ENCODE measurements at places on chromosomes 6 and 20.

- no peak for DNase-seq
These were observed 155.1 kb downstream of the PRDM13 start for GRCh38 chr6:99761711-99762110.

- no peak for DNase-seq
These were observed 7.9 kb upstream of the SLC2A10 start for GRCh38 chr20:46701556-46701955.

DNA sequence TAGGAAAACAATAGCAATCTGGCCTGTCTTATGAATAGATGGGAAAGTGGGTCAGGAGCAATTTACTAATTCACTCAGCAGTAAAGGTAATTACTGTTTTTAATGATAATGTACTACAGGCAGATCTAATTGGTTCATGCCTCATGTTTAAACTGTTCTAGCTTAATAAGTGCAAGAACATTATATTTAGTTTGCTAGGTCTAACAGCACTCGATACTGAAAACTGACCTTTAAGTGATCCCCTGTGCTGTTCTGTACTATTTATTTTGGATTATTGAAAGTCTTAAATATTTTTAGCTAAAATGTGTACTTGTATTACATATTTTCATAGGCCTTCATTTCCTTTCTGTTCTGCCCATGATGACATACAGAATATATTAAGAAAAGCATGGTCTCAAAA is 998.0 kb upstream of the GJE1 start:
- no peak for DNase-seq

- DNase-seq, result no peak
These were observed 171.0 kb upstream of the CCN2 start for GRCh38 chr6:132122176-132122575.

- no peak for DNase-seq
These were observed 30.9 kb upstream of the CCN5 start for GRCh38 chr20:44684047-44684967.

DNA sequence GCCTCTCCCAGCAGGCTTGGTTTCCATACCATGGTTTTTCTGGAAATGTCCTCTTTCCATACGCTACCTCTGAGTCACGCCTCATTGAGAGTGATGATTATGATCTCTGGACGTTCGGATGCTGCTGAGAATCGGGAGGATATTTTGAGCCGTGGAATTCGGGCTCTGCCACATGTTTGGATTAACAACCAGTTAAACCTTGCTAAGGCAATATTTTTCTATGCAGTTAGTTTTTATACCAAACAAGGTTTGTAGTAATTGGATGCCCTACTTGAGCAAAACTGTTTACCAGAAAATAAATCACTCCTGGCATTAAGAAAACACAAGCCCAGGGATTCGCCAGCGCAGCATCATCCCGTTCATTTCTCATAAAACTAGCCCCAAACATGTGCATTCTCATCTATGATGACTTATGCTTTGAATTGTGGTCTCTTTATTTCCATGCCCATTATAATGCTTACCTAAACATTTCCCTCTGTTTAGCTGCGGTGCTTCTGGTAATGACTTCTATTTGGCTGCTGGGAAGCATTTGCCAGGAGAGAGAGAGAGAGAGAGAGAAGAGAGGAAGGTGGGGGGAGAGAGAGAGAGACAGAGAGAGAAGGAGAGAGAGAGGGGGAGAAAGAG is 198.9 kb downstream of the CLIC5 start:
- DNase-seq, result no peak

DNA sequence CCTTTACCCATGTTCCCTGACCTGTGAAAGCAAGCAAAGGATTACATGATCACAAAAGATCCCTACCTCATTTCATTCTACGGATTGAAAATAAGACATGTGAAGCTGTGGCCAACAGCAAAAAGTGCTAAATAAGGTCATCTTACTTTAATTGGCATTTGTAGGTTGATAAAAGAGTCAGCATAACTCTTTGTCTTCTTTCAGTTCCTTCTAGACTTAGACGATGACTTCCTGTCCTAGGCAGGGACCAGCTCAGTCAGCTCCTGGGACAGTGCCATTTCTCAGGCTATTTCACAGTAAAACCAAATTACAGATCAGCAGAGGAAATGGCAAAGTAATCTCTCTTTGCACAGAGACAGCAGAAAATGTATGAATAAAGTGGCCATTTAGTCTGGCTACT is 480.7 kb downstream of the RFPL4B start:
- no peak for DNase-seq

- DNase-seq, result no peak
These were observed 11.2 kb upstream of the MROH8 start for GRCh38 chr20:37190354-37191112.

- DNase-seq, result no peak
These were observed 14.2 kb downstream of the RRP36 start for GRCh38 chr6:43035495-43036194.

GRCh38 chr6:36928547-36928918 is 26.0 kb upstream of the PI16 start:
- DNase-seq, result no peak

- DNase-seq, result peak; percentile 92
These were observed 26.2 kb upstream of the GATA5 start for GRCh38 chr20:62501801-62502495.

GRCh38 chr6:139625081-139625939 is 250.9 kb upstream of the CITED2 start:
- DNase-seq, result no peak

DNA sequence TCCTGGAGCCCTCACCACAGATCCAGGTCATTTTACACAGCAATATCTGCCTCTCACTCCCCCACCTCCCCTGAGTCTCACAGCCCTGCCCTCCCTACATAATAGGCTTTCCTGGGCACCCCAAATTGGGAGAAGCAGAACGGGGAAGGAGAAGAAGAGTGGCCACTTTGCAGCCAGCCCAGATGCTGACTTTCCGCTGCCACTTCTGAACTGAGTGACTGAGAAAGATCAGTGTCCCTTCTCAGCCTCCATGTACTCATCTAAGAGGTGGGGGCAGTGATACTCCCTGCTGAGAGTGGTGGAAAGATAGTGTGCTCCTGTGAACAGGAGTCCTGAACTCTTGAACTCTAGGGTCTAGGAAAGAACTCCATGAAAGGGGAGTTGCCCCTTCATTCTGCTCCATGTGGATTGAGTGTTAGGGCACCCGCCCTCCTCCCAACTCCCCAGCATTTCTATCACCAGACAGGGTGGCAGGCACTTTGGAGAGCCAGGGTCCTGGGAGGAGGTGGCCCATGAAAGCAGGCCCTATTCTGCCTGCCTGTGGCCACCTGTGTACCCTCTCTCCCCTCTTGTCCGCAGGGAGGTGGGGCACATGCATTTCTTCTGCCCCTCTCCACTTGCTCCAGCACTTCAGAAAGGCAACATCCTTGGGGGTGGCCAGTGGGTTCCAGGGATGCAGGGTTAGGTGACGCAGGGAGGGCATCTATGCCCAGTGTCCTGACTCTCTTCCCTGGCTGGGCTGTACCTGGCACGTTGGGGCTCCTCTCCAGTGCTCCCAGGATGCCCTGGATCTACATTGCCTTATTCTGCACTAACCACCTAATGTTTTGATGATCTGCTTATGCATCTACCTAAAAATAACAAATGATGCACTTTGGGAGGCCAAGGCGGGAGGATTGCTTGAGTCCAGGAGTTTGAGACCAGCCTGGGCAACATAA is 38.3 kb upstream of the MRPS18A start:
- no peak for DNase-seq

DNA sequence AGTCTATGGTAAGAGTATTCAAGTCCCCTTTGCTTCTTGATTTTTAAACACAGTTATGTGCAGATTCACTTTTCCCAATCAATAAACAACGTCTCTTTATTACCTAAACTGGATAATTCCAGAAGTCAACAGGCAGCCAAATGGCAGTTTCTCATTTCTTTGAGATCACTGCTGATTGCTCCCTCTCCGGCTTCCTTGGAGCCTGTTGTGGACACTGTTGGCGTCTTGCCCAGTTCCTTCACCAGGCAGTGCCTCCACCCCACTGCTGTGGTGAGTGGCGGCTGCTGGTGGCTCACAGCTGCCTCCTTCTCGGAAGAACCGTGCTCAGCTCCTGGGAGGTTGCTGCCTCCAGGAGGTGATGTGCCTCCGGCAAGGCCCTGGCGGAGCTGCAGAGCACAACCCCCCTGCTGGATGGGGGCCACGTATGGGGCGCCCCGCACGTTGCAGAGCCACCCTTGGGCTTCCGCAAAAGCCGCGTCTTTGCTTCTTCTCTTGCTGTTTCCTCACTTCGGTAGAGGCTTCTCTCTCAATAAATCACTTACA is 105.1 kb upstream of the CNKSR3 start:
- peak; percentile 83 for DNase-seq

DNA sequence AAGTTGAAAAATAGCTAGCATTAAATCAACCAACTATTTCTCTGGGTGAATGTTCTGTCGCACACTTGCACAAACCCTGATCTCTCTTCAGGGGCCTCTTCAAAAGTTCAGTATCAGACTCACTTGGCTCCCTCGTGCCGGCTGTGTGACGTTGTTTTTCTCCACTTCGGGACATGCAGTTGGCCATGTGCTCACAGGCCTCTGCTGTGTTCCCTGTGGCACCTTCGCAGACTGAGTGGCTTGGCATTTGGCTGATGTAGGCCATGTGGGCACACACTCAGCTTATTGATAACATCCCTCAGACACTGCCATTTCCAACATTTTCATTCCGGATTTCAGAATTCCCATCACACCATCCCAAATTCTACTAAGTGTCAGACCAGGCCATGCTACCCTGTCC is 49.3 kb downstream of the PACRG start:
- no peak for DNase-seq

- peak; percentile 78 for DNase-seq
These were observed 137.4 kb upstream of the HDAC2 start for GRCh38 chr6:114108119-114109002.

DNA sequence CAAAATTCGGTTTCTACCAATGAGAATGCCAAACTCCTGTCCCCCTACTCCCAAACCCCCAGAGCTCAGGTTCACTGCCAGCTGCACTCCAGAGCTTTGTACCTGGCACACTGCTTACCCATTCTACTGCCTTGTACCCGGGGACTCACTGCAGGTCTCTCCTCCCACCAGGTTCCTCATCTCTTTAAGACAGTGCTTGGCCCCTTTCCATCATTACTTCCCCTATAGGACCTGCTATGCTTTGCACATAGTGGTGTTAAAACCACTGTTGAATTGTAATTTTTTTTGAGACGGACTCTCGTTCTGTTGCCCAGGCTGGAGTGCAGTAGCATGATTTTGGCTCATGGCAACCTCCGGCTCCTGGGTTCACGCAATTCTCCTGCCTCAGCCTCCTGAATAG is 25.9 kb downstream of the LYRM4 start:
- DNase-seq, result no peak

GRCh38 chr20:25276533-25277050 is 28.7 kb downstream of the PYGB start:
- DNase-seq, result no peak

- DNase-seq, result no peak
These were observed 650.4 kb downstream of the RFPL4B start for GRCh38 chr6:112997421-112998085.

GRCh38 chr6:78363688-78364087 is 503.7 kb upstream of the IRAK1BP1 start:
- no peak for DNase-seq

DNA sequence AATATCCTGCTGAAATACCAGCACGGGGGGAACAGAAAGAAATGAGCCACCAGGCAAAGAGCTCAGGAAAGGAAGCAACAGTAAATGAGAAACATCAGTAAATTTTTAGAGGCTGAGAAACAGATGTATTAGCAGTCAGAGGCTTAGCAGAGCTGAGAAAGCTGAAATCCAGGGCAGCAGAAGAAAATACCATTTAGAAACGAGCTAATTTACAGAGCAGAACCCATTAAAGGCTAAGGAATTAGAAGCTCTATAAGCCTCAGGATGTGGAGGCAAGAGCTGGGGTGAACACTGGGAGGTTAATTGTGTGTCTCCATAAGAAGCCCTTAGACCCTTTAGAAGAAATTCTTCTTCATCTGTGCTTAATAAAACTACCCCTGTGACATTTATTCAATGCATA is 178.6 kb upstream of the RGS17 start:
- DNase-seq, result no peak

GRCh38 chr6:134491477-134491876 is 173.6 kb upstream of the SGK1 start:
- no peak for DNase-seq

- no peak for DNase-seq
These were observed 25.0 kb downstream of the TNXB start for GRCh38 chr6:32083812-32084768.

- DNase-seq, result no peak
These were observed 42.0 kb upstream of the MAP3K4 start for GRCh38 chr6:160949531-160949930.

DNA sequence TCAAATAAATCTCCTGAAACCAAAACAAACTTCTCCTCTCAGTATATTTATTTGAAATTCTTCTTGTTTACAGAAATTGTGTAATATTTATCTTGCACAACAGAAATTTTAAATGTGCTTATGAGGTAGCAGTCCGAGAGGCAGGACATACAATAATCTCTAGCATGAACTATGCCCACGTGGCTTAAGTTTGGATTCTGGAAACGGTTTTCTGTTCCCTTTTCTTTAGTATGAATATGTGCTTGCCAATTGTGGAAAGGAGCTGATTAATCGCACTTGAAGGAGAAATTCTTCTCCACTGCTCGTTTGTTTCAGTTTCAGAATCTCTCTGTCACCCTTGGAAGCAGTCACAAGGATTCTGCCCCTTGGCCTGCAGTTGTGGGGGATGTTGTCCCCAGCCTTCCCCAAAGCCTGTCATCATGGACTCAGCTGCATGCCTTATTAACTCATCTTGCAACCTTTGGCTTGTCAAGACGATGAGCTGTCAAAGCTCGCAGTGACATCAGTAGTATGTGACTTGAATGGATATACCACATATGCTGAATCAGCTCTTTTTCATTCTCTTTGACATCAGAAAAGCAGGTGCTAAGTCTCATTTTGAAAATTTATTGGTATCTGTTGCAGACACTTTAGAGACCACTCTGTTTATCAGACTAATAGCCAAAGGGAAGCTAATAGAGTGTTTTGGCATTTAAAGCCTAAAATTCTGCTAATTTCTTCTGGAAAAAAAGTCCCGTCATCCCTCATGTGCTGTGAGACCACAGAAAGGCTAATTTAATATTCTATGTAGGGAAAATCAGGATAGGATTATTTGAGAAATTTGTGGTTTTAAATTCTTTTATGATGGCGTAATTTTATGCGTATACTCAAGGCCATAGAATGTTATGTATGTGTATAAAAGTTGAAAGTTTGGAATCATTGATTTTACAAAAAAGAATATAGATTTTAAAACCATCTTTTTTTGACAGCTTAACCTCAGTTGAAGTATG is 186.8 kb downstream of the ARID1B start:
- DNase-seq, result peak; percentile 50

DNA sequence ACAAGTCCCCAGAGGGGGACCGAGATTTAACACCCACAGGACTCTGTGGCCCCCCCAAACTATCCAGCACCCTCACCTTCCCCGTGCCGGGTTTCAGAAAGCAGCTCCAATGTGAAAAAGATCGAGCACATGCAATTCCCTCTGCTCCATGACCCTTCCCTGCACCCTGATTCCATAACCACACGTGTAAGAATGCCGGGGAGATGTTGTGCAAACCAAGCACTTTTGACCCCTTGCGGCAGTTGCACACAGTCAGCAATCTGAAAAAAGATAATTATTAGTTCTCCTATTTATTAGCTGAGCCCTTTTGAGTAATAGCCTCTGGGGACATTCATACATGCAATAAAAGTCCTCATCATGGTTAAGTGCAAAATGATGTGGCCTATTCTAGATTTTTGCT is 13.0 kb downstream of the FOXQ1 start:
- DNase-seq, result no peak
